Activated CD8-positive, alpha-beta memory T cell treated with anti-CD3 and anti-CD28 coated beads for 36 hours (primary cell): ENCODE measurements at places on chromosomes 13 and 19. TPM values are rescaled to one million over a fixed set of nuclear protein-coding genes. Genes with fewer than 3 reads are reported as not detected.

ZNF583 gene
- total RNA-seq, result 3.7 TPM

IGFL3 gene
- total RNA-seq, result not detected

OR10H4 gene
- not detected for total RNA-seq

UTP14C gene
- total RNA-seq, result 10.4 TPM

APOC4 gene
- not detected for total RNA-seq

PLEKHF1 gene
- total RNA-seq, result 20.1 TPM

C19orf67 gene
- total RNA-seq, result not detected

CD320 gene
- total RNA-seq, result 93.6 TPM

SIGLEC10 gene
- 1.2 TPM for total RNA-seq

HIPK4 gene
- total RNA-seq, result 0.08 TPM

RNF113B gene
- total RNA-seq, result not detected

PRX gene
- total RNA-seq, result 0.67 TPM

PPM1N gene
- total RNA-seq, result 2.0 TPM

FXYD3 gene
- total RNA-seq, result not detected

KIR3DL1 gene
- 0.38 TPM for total RNA-seq

SERPINE3 gene
- total RNA-seq, result not detected

SMAD9 gene
- total RNA-seq, result not detected

URAD gene
- total RNA-seq, result not detected

MRI1 gene
- total RNA-seq, result 46.1 TPM

SUCLA2 gene
- total RNA-seq, result 50.7 TPM

ZNF208 gene
- total RNA-seq, result 2.2 TPM

SHISA2 gene
- 0.13 TPM for total RNA-seq

SIGLEC9 gene
- 0.48 TPM for total RNA-seq

CEBPA gene
- 0.80 TPM for total RNA-seq

LGALS14 gene
- not detected for total RNA-seq

KLK14 gene
- total RNA-seq, result 0.21 TPM

ERCC2 gene
- 23.8 TPM for total RNA-seq

UPF1 gene
- 92.0 TPM for total RNA-seq

ERFL gene
- 1.1 TPM for total RNA-seq

PSG3 gene
- total RNA-seq, result not detected
